Activated T-cell treated with anti-CD3 and anti-CD28 coated beads for 1 hour (primary cell): ENCODE measurements at places on chromosomes 1 and 21.
A peak's percentile ranks its signal among the peaks of the same experiment; 100 is the strongest.

GRCh38 chr1:11934302-11935056, at the start of gene PLOD1:
Gene PLOD1, plus strand, starts transcription at chr1:11934717. Its CDS starts 63 bp downstream, at chr1:11934780.
- peak; percentile 83 for DNase-seq

GRCh38 chr21:41950941-41951351, 2.9 kb downstream of the C2CD2 start:
- DNase-seq = no peak

DNA sequence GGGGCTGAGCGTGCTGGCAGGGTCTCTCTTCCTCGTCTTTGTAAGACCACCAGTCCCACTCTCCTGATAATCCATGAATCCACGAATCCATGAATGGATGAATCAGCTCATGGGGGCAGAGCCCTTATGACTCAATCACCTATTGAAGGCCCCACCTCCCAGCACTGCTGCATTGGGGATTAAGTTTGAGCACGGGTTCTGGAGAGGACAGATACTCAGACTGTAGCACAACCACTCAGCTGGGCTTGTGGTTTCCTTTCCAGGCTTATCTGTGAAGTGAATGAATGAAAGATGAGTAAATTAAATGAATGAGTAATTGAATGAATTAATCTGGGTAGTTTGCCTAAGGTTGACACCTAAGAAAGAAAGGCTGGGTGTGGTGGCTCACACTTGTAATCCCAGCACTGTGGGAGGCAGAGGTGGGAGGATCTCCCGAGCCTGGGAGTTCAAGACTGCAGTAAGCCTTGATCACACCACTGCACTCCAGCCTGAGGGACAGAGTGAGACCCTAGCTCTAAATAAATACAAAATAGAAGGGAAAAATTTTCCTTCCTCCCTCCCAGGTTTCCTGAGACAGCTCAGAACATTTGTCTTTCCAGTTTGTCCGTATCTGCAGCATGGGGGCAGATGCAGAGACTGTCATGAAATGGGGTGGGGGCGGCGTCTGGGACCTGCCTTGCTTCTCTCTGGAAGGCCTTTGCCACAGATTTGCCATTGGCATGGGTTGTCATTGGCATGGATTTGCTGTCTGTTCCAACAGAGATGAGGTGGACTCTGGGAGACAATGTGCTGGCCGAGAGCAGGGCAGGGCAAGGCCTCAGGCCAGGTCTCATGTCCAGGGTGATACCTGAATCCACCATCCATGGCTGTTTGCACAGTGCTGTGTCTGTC, 187.7 kb upstream of the C1orf174 start:
- no peak for DNase-seq

DNA sequence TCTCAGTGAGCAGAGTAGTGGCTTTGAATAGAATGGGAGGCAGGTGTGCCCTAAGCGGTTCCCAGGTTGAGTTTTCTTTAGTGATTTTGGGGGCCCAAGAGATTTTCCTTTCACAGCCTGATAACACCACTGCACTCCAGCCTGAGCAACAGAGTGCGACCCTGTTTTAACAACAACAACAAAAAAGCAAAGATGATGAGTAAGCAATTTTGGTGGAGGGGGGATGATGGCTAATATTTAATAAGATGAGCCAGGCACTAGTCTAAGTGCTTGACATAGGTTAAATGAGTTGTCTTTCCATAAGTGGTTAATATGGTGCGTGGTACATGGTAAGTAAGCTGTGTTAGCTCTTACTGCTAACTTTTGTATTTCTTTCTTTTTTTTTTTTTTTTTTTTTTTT, 2.0 kb downstream of the RNPEP start:
- no peak for DNase-seq

DNA sequence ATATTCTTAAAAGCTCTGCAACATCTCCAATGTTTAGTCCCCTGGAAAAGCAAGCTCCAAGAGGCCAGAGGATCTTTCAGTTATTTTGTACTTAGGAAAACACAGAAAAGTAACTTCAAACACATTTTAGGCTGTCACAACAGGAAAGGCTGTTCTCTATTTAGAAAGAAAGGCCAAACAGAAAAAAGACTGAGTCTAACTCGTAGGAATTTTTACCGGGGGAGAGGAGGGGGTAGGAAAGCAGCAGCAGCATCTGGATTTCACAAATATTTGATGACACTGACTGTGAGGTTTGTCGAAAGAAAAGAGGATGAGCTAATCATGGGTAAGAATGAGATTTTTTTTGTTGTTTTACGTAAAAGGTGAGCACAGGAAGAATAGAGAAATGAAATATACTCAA, 107.1 kb downstream of the EIF4G3 start:
- no peak for DNase-seq

- no peak for DNase-seq
Observed at GRCh38 chr21:44328242-44328895, 10.8 kb downstream of the CFAP410 start.

DNA sequence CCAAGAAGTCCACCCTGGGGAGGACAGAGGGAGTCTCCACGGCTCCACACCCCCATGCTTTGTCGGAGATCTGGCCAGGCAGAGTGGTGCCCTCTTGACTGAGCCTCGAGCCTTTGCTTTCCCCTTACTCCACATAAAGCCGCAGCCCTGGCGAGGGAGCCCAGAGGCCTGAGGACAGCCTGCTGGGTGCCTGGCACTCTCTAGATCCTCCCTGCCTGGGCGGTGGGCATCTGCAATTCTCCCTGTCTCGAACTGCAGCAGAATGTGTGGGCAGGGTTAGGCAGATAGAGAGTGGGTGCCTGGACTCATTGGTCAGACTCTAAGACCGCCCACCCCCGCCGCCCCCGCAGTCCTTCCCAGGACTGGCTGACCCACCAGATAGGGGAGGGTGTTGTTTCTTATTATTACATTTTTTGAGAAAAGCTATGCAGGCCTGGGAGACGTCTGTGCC, 13.9 kb downstream of the EPHX1 start:
- DNase-seq = no peak

- DNase-seq = no peak
Observed at GRCh38 chr1:100350787-100351094, 1.6 kb upstream of the CDC14A start.

DNA sequence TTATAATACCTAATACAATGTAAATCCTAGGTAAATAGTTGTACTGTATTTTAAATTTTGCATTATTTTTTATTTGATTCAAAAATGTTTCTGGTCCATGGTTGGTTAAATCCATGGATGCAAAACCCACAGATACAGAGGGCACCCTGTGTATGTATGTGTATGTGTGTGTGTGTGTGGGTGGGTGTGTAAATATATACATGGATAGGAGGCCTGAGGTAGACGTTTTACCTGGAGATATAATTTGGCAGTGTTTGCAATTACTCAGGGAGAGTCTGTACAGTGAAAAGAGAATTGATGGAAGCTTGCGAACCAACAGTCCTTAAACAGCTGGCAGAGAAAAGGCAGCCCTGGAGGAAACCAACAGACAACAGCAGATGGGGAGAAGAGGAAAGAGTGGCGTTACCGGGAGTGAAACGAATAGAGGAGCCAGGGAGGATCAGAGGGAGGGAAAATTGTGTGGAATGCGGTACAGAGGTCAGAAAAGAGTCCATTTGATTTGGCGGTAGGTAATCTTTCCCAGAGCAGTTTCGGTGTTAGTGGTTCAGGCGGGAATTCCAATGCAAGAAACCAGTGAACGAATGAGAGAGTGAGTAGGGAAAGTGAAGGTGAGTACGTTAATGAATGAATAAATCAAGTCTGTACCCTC, 47.9 kb upstream of the NBL1 start:
- no peak for DNase-seq

GRCh38 chr1:23083714-23084480, 64.6 kb downstream of the KDM1A start:
- no peak for DNase-seq

DNA sequence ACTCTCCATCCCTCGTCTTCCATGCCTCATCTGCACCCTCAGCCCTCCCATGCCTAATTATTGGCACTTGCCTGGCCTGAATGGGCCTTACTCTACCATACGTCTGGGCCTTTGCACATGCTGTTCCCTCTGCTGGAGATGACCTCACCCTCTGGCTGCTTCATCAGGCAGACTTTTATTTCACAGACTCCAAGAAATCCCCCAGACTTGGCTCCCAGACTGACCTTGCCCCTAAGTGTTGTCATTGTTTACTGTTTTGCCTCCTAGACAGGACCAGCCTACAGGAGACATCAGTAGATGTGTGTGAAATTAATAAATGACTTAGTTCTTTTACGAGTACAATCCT, 5.2 kb upstream of the AHDC1 start:
- DNase-seq = no peak

DNA sequence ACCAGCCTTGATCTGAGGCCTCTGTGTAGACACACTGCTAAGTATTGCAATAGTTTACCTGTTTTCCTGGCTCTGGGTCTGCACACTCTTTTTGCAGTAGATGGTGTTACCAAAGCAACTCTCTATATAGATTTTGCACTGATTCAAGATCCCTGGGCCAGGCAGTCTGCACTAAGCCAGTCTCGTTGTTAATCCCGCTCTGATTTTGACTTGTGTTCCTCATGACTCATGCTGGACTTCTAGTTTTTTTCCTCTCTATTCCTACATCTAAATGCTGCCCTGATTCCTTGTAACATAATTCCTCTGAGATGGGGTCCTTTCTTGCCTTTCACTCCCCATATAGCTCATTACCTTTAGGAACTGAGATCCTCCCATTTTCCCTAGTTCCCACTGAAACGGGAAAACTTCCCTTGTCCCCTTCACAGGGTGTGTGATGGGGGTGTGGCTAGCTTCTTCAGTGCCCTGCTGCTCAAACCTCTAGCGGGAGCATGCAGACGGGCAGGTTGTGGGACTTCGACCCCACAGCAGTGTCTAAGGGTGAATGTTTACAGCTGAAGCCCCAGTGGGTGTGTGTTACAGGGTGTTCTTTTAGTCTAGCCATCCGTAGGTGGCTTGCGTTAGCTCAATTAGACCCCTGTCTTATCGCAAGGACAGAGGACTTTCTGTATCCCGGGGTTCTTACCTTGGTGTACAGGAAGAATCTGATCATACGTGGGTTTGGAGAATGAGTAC, 106.5 kb upstream of the RAB3GAP2 start:
- no peak for DNase-seq

DNA sequence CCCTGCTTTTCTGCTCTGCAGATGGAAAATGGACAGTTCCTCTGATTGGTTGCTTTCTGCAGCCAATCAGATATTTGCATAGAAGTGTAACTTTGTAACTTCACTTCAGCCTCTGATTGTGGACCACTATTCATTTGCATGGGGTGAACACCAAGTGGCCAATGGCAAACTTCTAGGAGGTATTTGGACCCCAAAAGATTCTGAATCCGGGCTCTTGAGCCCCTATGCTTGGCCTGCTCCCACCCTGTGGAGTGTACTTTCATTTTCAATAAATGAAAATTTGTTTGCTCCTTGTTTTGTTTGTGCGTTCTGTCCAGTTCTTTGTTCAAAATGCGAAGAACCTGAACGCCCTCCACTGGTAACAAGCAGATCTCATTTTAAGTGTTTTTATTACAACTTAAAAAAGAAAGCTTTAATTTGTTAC, 6.4 kb upstream of the GSTM4 start:
- no peak for DNase-seq

GRCh38 chr1:211684791-211685190, 9.4 kb upstream of the NEK2 start:
- no peak for DNase-seq

- no peak for DNase-seq
Observed at GRCh38 chr1:211843507-211844298, 13.1 kb upstream of the LPGAT1 start.
